ENCODE measurements at places on chromosomes 11 and 22. TPM values are rescaled to one million over a fixed set of nuclear protein-coding genes. Genes with fewer than 3 reads are reported as not detected.

DNA sequence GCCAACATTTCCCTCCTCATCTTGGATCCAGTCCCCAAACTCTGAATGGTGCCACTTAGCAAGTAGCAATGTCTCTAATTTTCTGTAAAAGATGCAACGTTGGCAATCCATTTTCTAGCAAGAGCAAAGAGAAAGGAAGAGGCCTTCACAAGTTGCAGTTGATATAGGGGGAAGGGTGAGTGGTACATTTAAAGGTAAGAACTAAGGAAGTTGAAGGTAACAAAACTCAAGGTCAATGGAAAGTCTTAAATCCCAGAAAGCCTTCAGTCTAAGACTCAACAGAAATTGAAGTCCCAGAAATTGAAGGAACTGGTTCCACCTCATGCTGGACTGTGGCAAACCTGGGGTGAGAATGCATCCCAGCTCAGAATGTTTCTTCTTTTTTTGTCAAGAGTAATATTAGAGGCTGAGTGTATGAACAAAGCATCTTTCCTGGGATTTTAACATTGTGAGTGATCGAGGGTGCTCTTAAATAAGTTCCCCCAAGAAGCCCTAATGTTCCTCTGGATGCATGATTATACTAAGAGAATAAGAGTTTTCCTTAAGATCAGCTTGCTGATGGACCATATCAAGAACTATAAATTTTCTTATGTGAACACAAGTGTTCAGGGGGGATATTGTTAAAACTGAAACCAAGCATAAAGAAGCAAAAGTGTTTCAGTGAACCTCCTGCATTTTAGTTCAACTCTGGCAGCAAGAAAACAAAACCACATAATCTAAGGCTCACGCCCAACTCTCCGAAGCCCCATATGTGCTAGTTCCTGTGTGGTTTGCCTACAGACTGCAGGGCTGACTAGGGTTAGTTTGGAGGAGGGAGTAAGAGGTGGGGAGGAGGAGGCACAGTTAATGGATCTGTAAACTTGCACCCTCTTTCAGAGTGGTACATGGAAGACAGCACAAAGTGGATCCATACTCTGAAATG is at the start of gene GRAP2:
Gene GRAP2, plus strand, starts transcription at position 779 of the 922 bp plus-strand sequence. CDS start 46,023 bp downstream, outside the sequence.
- no peak within 1 kb of the TSS for H3K27ac ChIP-seq
- no peaks in the 10 kb centered on the region for H3K4me1 ChIP-seq
- no peaks in the 10 kb centered on the region for H3K36me3 ChIP-seq
- no peak within 1 kb of the TSS for H3K4me3 ChIP-seq

DNA sequence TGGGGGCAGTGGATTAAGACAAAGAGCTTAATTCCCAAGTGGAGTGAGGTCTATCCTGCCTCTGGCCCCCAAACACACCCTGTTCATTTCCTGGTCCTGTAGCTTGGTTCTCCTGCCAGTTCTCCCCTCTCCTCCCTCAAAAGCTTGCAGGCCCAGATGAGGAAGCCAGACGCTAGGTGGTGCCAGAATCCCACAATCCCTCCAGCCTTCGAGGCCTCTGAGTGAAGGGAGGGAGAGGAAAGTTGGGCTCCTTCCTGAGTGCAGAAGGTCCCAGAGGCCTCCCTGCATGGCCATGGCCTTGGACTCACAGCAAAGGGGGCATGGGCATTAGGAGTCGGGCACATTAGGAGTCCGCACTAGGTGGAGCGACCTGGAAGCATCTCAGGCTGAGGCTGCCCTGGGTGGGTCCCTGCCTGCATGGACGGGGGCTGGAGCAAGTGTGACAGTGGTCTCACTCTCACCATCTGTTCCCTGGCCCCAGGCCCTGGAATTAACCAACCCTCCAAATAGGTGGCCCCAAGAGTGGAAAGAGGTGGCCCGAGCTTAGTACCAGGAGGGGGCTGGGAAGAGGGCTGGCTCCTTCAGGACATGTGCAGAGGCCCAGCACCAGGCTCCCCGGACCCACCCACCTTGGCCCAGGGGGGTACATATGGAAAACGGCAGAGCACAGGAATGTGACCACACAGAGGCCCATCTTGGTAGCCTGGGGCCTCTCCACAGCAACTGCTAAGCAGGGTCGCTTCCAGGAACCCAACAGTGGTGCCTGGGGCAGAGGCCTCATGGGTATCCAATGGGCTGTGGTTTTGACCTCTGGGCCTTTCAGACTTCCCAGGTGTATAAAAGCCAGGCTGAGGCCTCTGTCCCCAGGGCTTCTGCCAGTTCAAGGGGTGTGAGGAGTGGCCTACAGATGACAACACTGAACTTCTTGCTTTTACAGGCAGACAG is 5.2 kb downstream of the FXYD2 start:
- H3K27ac ChIP-seq, result no peak overlapping the region
- no peak for DNase-seq
- peaks cover 27% of the 10 kb centered on the region for H3K4me1 ChIP-seq
- no peaks in the 10 kb centered on the region for H3K27me3 ChIP-seq

Gene FAR1
- 50.8 TPM for total RNA-seq

Gene ACAT1
- 55.6 TPM for total RNA-seq

Gene HTR3A
- total RNA-seq, result not detected

Gene FAT3
- 12.3 TPM for total RNA-seq
